AG04450 (cell line): ENCODE measurements at places on chromosomes 13 and 19.

DNA sequence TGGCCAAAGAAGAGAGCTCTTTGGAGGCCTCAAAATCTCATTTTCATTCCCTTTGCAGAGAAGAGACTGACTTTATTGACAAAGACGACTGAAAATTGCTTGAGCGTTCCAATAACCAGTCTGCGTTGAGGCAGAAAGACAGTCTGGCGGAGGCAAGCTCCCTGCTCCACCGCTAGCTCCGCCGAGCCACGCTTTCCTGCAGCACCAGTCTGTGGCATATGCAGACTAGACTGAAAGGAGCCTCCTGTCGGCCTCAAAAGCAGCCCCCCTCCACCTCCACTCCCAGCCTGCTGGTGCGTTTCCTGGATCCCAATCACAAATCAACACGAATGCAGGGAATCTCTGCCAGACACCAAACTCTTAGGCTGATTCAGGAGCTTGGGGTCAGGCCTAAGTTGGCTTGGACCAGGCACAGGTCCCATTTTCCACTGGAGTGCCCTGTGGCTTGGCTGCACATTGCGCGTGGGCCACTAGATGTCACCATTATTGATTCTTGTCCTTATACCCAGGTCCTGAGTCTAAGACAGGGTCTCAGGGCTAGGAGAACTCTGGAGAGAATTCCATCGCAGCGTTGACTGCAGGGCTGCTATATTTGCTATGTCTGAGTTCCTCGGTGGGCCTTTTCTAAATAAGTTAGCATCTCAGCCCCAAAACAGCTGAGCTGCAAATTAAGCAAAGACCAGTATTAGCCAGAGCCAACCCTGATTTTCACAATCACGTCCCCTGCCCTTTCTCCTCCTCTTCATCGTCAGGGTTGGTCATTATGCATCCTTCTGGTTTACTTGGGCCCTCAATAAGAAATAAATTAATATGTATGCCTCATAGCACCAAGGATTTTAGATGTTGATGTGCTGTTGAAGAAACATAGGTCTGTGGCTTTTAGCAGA lies 5.2 kb upstream of the ZNF507 start:
- DNase-seq = no peak

DNA sequence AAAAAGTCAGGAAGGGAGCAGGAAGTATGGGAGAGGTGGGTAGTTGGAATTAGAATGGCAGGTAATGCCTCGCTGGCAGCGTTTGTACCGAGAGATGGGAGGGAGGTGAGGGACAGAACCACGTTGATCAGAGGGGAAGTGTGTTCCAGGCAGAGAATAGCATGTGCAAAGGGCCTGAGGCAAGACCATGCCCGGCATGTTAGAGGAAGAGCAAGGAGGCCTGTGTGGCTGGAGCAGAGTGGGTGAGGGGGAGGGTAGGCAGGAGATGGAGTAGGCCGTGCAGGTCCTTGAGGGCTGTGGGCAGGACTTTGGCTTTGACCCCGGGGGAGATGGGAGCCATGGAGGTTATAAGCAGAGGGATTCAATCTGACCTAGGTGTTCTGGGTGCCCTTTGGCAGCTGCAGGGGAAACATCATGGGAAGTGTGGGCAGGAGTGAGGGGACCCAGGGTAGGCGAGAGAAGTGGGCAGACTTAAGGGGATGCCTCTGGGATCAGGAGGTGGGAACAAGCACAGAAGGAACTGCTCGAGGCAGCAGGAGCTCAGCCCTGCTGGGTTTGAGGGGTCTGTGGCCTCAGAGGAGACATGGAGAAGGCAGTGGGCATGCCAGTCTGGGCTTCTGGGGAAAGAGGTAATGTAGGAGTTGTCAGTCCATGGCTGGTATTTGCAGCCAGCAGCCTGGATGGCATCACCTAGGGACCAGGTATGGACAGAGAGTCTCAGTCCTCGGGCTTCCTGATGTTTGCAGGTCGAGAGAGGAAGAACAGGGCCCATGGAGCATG lies 48.8 kb downstream of the CD320 start:
- no peak for DNase-seq

DNA sequence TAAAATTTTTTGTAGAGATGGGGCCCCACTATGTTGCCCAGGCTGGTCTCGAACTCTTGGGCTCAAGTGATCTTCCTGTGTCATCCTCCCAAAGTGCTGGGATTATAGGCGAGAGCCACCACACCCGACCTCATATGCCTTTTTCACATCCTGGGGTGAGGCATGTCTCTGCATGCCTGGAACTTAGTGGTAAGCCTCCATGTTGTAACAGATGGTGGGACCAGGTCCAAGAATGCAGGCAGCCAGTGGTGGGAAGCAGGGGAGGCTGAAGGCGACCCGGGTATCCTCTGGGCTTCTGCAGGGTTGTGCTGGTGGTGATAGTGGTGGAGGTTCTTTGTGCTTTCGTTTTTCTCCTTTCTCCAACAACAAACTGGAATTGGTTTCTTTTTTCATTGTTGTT lies 30.1 kb upstream of the CCDC124 start:
- peak; percentile 13 for DNase-seq

DNA sequence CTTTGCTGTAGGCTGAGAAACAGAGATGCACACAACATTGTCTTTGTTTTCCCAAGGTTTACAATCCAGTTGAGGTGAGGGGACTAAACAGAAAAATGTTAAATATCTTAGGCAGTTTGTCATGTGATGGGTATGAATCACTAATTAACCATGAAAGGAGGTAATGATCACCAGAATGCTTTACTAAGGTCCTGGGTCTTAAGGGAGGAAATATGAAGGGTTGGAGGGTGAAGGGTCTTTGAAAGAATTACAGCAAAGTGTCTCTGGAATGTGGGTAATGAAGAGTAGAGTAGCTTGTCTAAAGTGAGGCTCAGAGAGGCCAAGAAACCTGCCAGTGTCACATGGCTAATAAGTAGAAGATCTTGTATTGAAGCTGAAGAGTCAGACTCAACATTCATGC lies 19.0 kb downstream of the BIVM start:
- DNase-seq = no peak

GRCh38 chr19:56953470-56953869 lies 112.9 kb upstream of the PEG3 start:
- no peak for DNase-seq

GRCh38 chr19:46825731-46826055 lies 25.0 kb downstream of the AP2S1 start:
- no peak for DNase-seq

GRCh38 chr13:40255551-40255950 lies 410.9 kb downstream of the FOXO1 start:
- DNase-seq = no peak

GRCh38 chr13:102875256-102875655 lies 29.4 kb downstream of the ERCC5 start:
- DNase-seq = no peak

- no peak for DNase-seq
Observed at GRCh38 chr13:95914991-95915501, 138.2 kb downstream of the UGGT2 start.

DNA sequence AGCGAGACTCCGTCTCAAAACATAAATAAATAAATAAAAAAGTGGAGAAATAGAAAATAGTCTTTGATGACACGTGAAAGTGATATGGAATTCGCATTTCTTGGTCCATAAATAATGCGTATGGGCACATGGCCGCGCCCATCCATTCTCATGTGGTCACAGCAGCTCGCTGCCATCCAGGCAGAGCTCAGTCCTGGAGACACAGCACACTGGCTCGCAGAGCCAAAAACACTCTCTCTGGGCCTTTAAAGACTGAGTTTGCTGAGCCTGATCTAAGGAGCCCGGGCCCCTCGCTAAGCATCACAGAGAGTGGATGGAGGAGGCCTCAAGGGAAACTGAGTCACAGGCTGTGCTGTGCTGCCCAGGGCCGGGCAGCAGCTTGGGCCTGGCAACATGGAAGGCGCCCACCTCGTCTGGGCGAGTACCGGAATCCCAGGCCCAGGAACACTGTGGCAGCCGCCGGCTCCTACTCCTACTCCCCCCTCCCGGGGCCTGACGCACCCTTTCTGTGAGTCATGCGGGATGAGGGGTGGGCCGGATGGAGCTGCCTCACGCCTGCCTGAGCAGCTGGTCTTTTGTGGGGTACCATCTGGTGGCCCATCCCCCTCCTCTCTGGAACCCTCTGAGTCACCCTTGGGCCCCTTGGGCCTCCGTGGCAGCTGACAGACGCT lies 28.9 kb upstream of the CACTIN start:
- DNase-seq = peak; percentile 87

DNA sequence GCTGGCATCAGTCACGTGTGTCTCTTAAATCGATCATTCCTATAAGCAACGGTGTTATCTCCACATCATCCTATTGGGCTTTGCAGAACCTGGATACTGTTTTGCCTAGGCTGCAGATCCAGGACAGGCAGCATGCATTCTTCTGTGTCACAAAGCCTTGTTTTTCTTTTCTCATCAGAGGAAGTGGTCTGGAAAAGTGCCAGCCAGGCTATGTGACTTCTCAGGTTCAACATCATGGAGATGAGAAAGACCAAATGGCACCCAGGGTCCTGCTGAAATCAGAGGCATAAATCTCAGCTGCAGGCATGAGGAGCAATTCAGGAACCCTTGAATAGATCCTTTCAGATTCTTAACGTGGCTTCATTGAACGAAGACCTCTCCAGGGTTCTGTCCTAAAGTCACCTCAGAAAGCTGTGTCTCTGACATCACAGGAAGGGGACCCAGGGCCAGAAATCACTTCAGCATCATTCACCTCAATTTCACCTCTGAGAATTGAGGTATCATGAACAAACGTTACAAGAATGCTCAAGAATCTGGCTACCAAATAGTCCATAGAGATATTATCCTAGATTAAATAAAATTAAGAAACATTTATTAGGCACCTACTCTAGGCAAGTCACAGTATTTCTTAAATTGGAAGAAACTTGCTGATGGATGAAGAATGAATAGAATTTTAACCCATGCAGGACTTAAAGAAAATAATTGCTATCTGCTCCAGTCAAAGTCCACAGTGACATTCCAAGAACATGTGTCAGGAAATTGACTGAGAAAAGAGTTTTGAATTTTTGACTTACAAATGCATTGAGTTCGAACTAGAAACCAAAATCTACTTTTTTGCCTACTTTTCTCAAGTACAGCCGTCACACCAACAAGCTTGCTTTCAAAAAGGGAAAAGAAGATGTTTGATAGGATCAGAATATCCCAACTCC lies 124.1 kb downstream of the COG6 start:
- no peak for DNase-seq

- DNase-seq = no peak
Observed at GRCh38 chr19:17415121-17415520, 4.7 kb upstream of the MVB12A start.

GRCh38 chr13:32277839-32278238 lies 37.3 kb downstream of the ZAR1L start:
- no peak for DNase-seq

GRCh38 chr19:18789422-18789869 lies 1.7 kb downstream of the COMP start:
- DNase-seq = no peak

DNA sequence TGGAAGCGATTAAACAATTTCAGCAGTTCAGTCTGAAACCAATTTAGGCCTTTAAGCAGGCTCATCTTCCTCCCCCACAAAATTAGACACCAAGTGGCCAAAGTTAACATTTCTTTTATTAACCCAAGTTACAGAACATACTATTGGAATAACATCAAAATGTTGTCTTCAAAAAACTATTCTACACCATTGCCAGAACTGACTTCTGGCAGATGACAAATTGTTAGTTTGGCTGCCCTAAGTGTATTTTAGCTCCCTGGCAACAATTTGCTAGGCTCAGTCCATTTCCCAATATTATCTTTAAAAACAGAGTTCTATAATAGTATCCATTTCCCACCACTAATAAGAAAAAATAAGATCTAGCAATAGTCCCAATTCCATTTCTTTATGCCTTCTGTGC lies 107.8 kb downstream of the SGCG start:
- no peak for DNase-seq

DNA sequence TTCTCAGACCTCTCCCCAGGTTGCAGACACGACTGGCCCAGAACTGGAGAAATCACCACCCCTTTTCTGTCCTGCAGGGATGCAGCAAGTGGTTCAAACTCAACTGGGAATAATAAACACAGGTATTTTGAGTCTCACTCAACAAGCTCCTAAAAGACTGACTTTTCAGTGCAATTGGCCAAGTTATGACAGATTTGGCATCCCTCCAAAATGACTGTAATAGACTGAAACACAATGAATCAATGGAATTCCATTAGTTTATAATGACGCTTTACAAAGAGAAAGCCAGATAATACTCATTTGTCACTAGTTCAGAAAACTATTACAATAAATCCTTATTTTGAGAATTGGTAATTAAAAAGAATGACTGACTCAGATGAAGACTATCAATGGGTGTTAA lies 38.1 kb downstream of the MIPEP start:
- no peak for DNase-seq

DNA sequence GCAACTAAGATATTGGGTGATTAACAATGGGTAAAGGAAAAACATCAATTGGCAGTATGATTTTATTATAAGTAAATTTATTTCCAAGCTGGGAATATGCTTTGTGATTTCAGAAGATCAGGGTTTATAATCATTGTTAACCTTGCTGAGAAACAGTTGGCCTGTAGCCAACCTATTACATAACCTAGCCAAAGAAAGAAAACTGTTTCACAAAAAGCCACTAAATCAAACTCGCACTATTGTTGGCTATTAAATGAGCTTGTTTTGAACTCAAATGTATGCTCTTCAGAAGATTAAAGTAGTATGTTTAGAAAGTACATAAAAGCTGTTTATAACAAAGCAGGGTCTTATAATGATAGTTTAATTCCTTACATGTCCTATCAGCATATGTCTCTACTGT lies 151.7 kb downstream of the LHFPL6 start:
- no peak for DNase-seq

DNA sequence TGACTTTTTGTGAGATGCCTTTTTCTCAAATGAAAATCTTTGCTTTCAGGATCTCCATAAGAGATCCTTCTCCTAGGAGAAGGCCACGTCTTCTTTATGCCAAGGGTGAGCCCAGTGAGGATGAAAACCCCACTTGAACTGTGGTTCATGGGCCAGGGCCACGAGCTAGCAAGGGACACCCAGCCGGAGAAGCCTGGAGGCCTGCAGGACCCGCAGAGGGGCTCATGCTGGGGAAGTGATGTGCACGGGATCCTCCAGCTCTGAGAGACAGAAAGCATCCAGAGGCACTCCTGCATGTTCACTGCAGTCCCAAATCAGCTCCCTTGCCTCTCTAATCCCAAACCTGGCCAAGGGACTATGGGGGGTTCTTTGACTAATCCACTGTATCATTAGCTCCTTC lies 168.9 kb downstream of the UQCRFS1 start:
- DNase-seq = no peak

DNA sequence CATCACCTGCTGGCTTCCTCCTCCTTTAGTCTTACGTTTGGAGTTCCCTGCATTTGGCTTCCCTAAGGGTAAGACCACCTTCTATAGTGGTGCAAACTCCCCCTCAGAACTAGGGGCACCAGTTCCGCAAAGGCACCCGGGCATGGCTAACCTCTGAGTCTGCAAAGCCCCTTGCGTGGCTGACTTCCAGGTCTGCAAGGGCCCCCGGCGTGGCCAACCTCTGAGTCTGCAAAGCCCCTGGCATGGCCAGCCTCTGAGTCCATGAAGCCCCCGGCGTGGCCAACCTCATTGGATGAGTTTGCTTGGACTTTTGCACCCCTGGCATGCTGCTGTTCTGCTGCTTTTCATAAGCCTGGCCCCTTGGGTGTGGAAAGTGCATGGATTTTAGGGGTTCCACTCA lies 5.1 kb downstream of the MCF2L start:
- no peak for DNase-seq
